Activated T-cell treated with anti-CD3 and anti-CD28 coated beads, Interleukin-2, amount 50 U/mL, for 24 hours (primary cell): ENCODE measurements at places on chromosomes 12 and 14.
A peak's percentile ranks its signal among the peaks of the same experiment; 100 is the strongest.

- H3K27me3 ChIP-seq = no peaks in the 10 kb centered on the region
- no peak for DNase-seq
- no peaks in the 10 kb centered on the region for H3K4me1 ChIP-seq
- no peak overlapping the region for H3K4me3 ChIP-seq
Observed at GRCh38 chr14:63781686-63782085, 53.8 kb upstream of the SGPP1 start.

DNA sequence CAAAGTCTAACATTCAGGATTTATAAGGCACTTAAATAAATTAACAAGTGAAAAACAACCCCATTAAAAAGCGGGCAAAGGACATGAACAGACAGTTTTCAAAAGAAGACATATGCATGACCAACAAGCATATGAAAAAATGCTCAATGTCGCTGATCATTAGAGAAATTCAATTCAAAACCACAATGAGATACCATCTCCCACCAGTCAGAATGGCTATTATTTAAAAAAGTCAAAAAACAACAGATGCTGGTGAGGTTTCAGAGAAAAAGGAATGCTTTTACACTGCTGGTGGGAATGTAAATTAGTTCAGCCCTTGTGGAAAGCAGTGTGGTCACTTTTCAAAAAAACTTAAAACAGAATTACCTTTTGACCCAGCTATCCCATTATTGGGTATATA lies 60.7 kb upstream of the BDKRB2 start:
- peaks cover 13% of the 10 kb centered on the region for H3K27me3 ChIP-seq
- no peak overlapping the region for H3K27ac ChIP-seq
- no peak overlapping the region for H3K4me3 ChIP-seq
- H3K36me3 ChIP-seq = no peaks in the 10 kb centered on the region

- H3K4me3 ChIP-seq = no peak overlapping the region
- peaks cover 62% of the 10 kb centered on the region for H3K4me1 ChIP-seq
- H3K27ac ChIP-seq = no peak overlapping the region
- no peaks in the 10 kb centered on the region for H3K27me3 ChIP-seq
- H3K36me3 ChIP-seq = no peaks in the 10 kb centered on the region
Observed at GRCh38 chr14:49991491-49991890, 98.6 kb downstream of the ARF6 start.

GRCh38 chr12:67937822-67938221 lies 51.4 kb upstream of the IFNG-AS1 start:
- DNase-seq = no peak
- no peaks in the 10 kb centered on the region for H3K27me3 ChIP-seq
- H3K27ac ChIP-seq = no peak overlapping the region
- H3K36me3 ChIP-seq = no peaks in the 10 kb centered on the region
- H3K4me1 ChIP-seq = no peaks in the 10 kb centered on the region

- H3K4me3 ChIP-seq = no peak overlapping the region
- H3K36me3 ChIP-seq = no peaks in the 10 kb centered on the region
- no peak overlapping the region for H3K27ac ChIP-seq
- no peak for DNase-seq
- peaks cover 29% of the 10 kb centered on the region for H3K27me3 ChIP-seq
- peaks cover 35% of the 10 kb centered on the region for H3K4me1 ChIP-seq
Observed at GRCh38 chr12:55633151-55633550, 3.5 kb upstream of the OR10P1 start.

GRCh38 chr12:70043490-70044138 lies 199.6 kb upstream of the CNOT2 start:
- H3K4me3 ChIP-seq = no peak overlapping the region
- no peaks in the 10 kb centered on the region for H3K4me1 ChIP-seq
- no peak for DNase-seq
- no peak overlapping the region for H3K27ac ChIP-seq
- H3K27me3 ChIP-seq = peaks cover 3% of the 10 kb centered on the region
- H3K36me3 ChIP-seq = no peaks in the 10 kb centered on the region

DNA sequence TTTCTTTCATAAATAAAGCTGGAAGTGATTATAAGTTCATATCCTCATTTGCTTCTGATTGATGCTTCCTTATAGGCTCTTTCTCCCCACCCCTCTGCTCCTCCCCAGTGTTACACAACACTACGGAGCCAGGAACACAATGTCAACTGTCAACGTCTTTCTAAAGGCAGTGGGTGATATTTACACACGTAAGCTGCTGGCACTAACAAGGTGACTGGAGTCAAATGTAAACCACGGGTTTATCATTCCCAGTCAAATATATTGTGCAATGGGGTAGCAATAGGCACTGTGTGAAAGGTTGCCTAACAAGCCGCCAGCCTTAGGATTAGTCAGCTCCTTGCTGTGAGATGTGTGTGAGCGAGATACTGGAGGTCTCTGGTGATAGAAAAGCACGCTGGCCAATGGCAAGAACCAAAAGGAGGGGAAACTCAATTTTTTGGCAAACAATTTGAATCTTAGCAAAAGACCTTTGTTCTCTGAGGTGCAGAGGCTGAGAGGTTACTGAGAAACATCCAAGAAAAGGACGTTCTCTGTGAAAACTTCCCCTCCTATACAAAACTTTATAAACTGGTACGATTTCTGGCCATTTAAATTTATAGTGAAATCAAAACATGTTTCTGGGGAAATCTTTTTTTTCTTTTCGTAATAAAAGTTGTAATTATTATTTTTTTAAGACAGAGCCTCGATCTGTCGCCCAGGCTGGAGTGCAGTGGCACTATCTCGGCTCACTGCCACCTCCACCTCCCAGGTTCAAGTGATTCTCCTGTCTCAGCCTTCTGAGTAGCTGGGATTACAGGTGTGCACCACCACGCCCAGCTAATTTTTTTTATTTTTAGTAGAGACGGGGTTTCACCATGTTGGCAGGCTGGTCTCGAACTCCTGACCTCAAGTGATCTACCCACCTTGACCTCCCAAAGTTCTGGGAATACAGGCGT lies 22.3 kb upstream of the HECTD1 start:
- peaks cover 3% of the 10 kb centered on the region for H3K4me1 ChIP-seq
- H3K36me3 ChIP-seq = no peaks in the 10 kb centered on the region
- no peak overlapping the region for H3K4me3 ChIP-seq
- no peak overlapping the region for H3K27ac ChIP-seq

GRCh38 chr14:65961004-65961403 lies 525.2 kb upstream of the CCDC196 start:
- H3K27ac ChIP-seq = no peak overlapping the region
- peaks cover 2% of the 10 kb centered on the region for H3K27me3 ChIP-seq
- no peaks in the 10 kb centered on the region for H3K36me3 ChIP-seq
- no peak overlapping the region for H3K4me3 ChIP-seq
- peak; percentile 86 for DNase-seq
- peaks cover 24% of the 10 kb centered on the region for H3K4me1 ChIP-seq

GRCh38 chr12:89777733-89778379 lies 69.2 kb upstream of the ATP2B1 start:
- no peak overlapping the region for H3K4me3 ChIP-seq
- no peak overlapping the region for H3K27ac ChIP-seq
- no peak for DNase-seq
- H3K4me1 ChIP-seq = peaks cover 4% of the 10 kb centered on the region
- H3K36me3 ChIP-seq = no peaks in the 10 kb centered on the region

GRCh38 chr12:120639771-120640721 lies at the start of gene CABP1:
Gene CABP1 (plus strand): TSS chr12:120640626. CDS start chr12:120640686, 60 bp downstream.
- peaks cover 10% of the 10 kb centered on the region for H3K4me1 ChIP-seq
- H3K4me3 ChIP-seq = peak within 1 kb of the TSS; percentile 65
- no peaks in the 10 kb centered on the region for H3K36me3 ChIP-seq
- H3K27me3 ChIP-seq = peaks cover 47% of the 10 kb centered on the region
- H3K27ac ChIP-seq = no peak within 1 kb of the TSS

DNA sequence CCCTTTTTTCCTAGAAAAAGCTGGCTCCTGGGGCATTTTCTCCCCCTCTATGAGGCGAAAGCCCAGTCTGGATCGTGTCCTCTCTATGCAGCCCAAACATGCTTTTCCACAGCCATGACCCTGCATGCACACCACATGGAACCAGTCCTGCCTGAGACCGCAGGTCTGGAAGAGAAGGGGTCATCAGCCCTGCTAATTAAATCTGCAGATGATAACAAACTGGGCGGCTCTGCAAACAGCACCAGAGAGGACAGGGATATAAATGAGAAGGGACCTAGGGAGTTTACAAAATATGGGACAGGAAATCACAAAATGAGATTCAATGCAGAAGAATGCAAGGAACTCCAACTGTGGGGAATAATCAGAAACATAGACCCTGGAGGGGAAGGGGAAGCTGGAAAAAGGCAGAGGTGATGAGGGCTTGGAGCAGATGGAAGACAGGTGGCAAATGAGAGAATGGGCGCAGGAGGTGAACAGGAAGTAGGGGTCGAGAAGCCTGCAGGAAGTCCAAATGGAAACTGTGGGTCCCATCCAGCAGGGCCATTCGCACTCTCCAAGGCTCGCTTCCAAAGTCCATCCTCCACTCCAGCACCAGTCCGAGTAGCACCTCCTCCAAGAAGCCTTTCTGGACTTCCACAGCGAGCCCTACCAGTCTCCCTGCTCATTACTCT lies 76.3 kb downstream of the ANO2 start:
- H3K27me3 ChIP-seq = no peaks in the 10 kb centered on the region
- DNase-seq = no peak
- no peaks in the 10 kb centered on the region for H3K4me1 ChIP-seq
- H3K36me3 ChIP-seq = no peaks in the 10 kb centered on the region
- no peak overlapping the region for H3K4me3 ChIP-seq

DNA sequence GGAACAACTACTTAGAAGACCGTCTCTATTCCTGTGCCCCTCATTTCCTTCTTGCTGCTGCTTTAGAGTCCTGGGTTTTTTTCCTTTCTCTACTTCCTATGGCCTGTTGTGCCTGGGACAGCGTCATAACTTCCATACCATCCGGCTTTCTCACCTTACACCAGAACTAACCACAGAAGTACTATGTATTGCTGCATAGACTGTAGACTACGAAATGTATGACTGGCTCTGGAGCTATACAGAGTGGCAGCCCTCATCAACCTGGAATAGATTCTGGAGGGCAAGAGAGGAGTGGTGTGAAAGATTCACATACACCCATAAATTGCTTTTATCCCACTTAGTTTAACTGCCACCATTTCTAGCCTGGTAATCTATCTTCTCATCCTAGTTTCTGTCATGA lies 16.9 kb upstream of the SRP54 start:
- no peak overlapping the region for H3K4me3 ChIP-seq
- H3K27me3 ChIP-seq = no peaks in the 10 kb centered on the region
- H3K36me3 ChIP-seq = peaks cover 77% of the 10 kb centered on the region
- peak overlapping the region; percentile 78 for H3K27ac ChIP-seq
- no peak for DNase-seq

- peaks cover 11% of the 10 kb centered on the region for H3K27me3 ChIP-seq
- H3K4me1 ChIP-seq = peaks cover 41% of the 10 kb centered on the region
- H3K36me3 ChIP-seq = peaks cover 52% of the 10 kb centered on the region
- H3K4me3 ChIP-seq = no peak overlapping the region
Observed at GRCh38 chr12:95859947-95860850, 1.4 kb downstream of the SNRPF start.
